NCI-H446 treated with DMSO at 0.1 percent for 48 hours (cell line): ENCODE measurements at places on chromosomes 12 and 14.

- no peak for DNase-seq
These were observed 34.8 kb downstream of the DUSP16 start for GRCh38 chr12:12527820-12528296.

DNA sequence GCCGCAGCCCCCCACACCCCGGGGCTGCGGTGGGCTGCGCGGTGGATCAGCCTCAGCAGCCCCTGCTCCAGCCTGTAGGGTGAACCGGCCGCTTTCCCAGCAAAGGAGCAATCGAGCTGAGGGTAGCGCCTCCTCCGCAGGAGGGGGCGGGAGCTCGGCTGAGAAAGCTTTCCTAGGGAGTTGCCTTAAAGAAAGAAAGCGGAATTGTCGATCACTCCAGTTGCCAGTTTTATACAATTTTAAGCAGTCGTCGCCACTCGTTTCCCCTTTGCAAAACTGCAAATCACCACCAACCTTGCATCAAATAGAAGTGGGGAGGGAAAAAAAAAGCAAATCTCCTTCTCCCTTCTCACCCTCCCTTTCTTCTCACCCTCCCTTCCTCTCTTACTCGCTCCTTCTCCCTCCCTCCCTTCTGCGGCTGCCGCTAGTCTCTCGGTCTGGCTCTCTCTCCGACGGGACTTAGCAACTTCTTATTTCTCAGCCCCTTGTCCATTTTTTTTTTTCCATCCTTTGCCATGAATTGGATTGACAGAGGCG, at the start of gene PDE3A:
PDE3A (plus strand) TSS at position 424 of the 537 bp plus-strand sequence. CDS start 748 bp downstream, outside the sequence.
- DNase-seq, result peak; percentile 25

DNA sequence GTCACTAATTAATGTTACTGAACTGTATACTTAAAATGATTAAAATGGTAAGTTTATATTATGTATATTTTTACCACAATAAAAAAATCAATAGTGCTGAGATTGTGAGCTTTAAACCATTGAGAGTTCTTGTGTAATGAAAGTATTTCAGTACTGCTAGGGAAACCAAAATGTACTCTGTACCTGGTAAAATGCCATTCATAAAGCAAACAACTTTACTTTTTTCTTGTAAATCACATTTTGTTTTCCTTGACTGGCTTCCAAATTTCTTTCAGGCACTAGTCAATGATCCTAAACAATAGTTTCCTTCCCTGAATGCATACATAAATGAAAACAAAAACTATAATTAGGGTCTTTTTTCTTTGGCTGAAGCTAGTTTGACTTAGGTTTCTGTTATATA, 29.4 kb upstream of the SNRPF start:
- no peak for DNase-seq

DNA sequence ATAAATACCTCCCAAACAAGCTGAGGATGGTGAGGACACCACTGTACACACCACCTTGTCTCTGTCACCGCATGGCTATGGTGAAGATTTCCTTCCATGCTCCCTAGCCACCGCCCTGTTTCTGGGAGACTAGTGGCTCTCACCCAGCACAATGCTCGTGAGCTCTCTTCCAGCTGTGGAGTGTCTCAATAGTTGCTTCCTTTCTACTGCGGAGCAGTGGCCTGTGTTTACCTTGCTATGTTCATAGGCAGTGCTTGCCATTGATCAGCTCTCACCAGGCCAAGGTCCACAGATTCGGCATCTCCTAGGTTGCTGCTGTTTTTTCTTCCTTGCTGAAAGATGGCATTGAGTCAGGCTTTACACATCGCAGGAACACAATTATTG, 313.6 kb upstream of the RTL1 start:
- no peak for DNase-seq

DNA sequence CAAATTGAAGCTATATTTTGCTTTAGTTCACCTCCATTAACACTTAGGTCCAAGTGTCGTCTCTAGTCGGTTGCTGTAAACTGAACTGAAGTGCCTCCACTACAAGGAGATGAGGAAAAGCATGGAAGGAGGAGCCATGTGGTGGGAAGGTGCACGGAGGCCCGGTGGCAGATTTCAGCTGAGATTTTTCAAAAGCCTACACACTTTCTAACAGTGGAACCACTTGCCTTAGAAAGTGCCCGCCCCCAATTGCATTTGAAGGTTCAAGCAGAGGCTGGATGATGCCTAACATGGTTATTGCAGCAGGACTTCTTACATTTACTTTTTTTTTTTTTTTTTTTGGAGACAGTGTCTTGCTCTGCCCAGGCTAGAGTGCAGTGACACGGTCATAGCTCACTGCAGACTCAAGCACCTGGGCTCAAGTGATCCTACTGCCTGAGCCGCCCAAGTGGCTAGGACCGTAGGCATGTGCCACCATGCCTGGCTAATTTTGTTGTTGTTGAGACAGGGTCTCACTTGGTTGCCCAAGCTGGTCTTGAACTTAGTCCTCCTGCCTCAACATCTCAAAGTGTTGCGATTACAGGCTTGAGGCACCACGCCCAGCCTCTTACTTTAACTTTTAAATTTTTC, 27.6 kb downstream of the EML1 start:
- no peak for DNase-seq
